ENCODE measurements at places on chromosomes 4 and X.

GRCh38 chr4:148539387-148539786 lies 97.2 kb upstream of the NR3C2 start:
- H3K4me1 ChIP-seq, result peaks cover 2% of the 10 kb centered on the region
- H3K27ac ChIP-seq, result no peak overlapping the region
- no peaks in the 10 kb centered on the region for H3K36me3 ChIP-seq
- no peak overlapping the region for H3K4me3 ChIP-seq
- no peaks in the 10 kb centered on the region for H3K27me3 ChIP-seq

DNA sequence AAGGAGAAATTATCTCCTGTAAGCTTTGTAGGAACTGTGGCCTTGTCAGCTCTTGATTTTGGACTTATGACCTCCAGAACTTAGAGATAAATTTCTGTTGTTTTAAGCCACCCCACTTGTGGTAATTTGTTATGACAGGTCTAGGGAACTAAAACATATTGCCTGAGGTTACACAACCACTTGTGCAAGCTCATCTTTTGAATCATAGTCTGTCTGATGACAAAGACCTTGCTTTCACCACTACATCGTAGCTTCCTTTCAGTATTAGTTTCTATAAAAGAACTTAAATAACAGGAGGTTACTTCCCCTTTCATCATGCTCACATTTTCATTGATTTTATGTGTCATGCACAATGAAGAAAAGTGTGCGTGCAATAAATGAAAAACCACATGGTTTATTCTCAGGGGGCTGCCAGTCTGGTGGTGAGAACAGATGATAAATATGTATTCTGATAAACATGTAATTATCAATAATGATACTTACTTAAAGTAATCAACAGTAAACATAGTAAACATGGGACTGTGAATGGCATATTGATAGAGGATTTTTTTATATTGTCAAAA lies 690.0 kb upstream of the HS3ST1 start:
- H3K27ac ChIP-seq, result no peak overlapping the region
- H3K27me3 ChIP-seq, result no peaks in the 10 kb centered on the region
- no peaks in the 10 kb centered on the region for H3K4me1 ChIP-seq
- DNase-seq, result no peak

DNA sequence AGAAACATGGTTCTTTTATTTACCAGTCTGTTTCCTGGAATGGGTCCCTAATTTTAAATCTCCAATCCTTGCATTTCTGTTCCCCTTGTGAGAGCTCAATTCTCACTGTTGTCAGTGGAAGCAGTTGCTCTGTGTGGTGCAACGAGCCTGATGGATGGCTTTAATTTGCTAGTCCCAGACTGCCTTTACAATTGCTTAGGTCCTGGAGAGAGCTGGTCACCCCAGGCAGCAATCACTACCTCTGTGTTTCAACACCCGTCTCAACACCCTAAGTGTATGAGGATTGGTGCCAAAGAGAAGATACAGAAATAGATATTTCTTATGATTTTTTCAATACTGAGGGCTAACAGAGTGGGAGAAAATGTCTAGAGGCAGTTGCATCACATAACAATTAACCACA lies 873.8 kb downstream of the GLUD2 start:
- no peaks in the 10 kb centered on the region for H3K27me3 ChIP-seq
- no peak for DNase-seq
- no peak overlapping the region for H3K27ac ChIP-seq
- H3K4me3 ChIP-seq, result no peak overlapping the region
- no peaks in the 10 kb centered on the region for H3K36me3 ChIP-seq

DNA sequence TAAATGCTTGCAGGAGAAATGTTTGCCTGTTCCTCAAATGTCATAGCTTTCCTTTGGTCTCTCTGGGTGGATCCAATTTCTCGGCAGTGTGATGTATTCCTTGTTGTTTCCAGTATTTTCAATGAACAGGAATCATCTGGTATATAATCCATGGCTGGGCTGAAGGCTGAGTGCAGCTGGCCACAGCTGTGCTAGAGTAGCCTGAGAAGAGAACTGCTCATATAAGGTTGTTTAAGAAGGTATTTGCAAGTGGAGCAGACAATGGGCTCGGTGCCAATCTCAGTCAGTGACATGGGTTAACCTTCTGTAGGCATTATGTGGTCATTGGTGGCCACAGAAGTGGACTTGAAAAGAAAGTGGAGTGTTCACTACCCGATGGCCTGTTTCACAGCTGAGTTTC lies 390.3 kb downstream of the SPRY1 start:
- H3K4me3 ChIP-seq, result no peak overlapping the region
- H3K27me3 ChIP-seq, result no peaks in the 10 kb centered on the region
- DNase-seq, result no peak

DNA sequence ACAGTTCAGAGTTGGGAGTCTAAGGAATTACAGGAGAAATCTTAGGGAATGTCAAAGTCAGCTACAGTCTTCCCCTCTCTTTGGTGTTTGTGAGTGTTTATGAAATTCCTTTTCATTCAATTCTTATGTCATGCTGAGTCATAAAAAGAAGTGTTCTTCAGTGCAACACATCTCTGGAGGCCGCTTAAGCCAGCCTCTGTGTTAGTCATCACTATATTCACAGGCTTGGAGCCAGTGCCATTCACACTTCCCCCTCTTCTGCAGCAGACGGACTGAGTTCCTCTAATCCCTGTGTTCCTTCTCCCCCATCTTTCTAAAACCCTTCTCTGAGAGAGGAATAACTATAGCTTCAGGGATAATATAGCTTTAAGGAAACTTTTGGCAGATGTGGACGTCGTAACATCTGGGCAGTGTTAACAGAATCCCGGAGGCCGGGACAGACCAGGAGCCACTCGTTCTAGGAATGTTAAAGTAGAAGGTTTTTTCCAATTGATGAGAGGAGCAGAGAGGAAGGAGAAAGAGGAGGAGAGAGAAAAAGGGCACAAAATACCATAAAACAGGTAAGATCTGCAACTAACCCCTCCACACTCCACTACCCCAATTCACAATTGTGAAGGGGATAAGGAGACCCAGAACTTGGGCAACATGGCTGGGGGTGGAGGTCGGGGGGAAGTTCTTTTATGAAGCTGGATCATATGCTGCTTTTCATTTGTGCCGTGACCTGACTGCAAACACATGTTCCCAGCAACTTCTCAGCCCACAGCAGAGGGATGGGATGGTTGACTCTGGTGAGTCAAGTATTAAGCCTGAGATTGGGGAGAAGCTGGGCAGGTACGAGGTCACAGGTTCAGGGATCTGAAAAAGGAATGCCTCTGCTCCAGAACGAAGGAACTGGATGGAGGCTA lies at the start of gene SRPX2:
SRPX2 (plus strand) TSS at position 244 of the 905 bp plus-strand sequence. CDS start 2,124 bp downstream, outside the sequence.
- H3K4me1 ChIP-seq, result no peaks in the 10 kb centered on the region
- H3K36me3 ChIP-seq, result no peaks in the 10 kb centered on the region
- H3K27me3 ChIP-seq, result no peaks in the 10 kb centered on the region
- no peak within 1 kb of the TSS for H3K4me3 ChIP-seq
- H3K27ac ChIP-seq, result no peak within 1 kb of the TSS

- H3K4me3 ChIP-seq, result no peak overlapping the region
- no peaks in the 10 kb centered on the region for H3K4me1 ChIP-seq
- no peaks in the 10 kb centered on the region for H3K36me3 ChIP-seq
Measured at GRCh38 chrX:103212749-103213457, 2.0 kb upstream of the BEX4 start.

DNA sequence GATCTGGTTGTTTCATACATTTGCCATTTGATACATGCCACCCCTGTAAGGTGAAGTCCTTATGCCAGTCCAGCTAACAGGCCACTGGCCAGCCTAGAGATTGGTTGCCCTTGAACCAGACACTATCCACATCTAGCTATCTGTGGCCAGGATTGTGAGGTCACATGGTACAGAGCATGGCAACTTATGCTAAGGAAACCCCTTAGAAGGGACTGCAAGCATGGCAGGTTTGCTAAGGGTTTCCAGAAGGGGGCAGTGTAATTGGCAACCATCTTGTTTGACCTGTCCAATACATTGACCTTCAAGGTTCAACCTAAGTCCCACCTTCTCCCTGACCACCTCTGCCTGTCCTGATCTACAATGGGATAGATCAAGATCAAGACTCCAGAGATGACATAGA lies 47.5 kb downstream of the SMC1A start:
- DNase-seq, result no peak
- H3K4me3 ChIP-seq, result no peak overlapping the region
- no peaks in the 10 kb centered on the region for H3K36me3 ChIP-seq
- no peak overlapping the region for H3K27ac ChIP-seq
- no peaks in the 10 kb centered on the region for H3K4me1 ChIP-seq

GRCh38 chr4:77538144-77538543 lies 67.5 kb upstream of the CXCL13 start:
- no peaks in the 10 kb centered on the region for H3K4me1 ChIP-seq
- no peaks in the 10 kb centered on the region for H3K36me3 ChIP-seq

- no peak overlapping the region for H3K4me3 ChIP-seq
- H3K36me3 ChIP-seq, result no peaks in the 10 kb centered on the region
- no peak for DNase-seq
- H3K4me1 ChIP-seq, result no peaks in the 10 kb centered on the region
- no peaks in the 10 kb centered on the region for H3K27me3 ChIP-seq
Measured at GRCh38 chr4:2781911-2782310, 11.0 kb upstream of the SH3BP2 start.

DNA sequence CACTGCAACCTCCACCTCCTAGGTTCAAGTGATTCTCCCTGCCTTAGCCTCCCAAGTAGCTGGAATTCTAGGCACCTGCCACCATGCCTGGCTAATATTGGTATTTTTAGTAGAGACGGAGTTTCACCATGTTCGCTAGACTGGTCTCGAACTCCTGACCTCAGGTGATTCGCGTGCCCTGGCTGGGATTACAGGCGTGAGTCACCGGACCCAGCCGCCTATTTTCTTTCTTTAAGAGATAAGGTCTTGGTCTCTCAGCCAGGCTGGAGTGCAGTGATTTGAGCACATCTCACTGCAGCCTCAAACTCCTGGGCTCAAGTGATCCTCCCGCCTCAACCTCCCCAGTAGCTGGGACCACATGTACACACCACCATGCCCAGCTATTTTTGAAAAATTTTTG lies 166.5 kb downstream of the DHRSX start:
- no peak overlapping the region for H3K4me3 ChIP-seq
- H3K27me3 ChIP-seq, result no peaks in the 10 kb centered on the region
- no peaks in the 10 kb centered on the region for H3K36me3 ChIP-seq
- H3K27ac ChIP-seq, result no peak overlapping the region
- DNase-seq, result no peak

GRCh38 chr4:19266566-19266965 lies 985.1 kb upstream of the SLIT2 start:
- H3K27ac ChIP-seq, result no peak overlapping the region
- peak; percentile 44 for DNase-seq
- H3K4me3 ChIP-seq, result no peak overlapping the region
- no peaks in the 10 kb centered on the region for H3K4me1 ChIP-seq
- H3K36me3 ChIP-seq, result no peaks in the 10 kb centered on the region

GRCh38 chrX:111445485-111445884 lies 33.5 kb upstream of the DCX start:
- H3K36me3 ChIP-seq, result no peaks in the 10 kb centered on the region
- no peaks in the 10 kb centered on the region for H3K4me1 ChIP-seq
- H3K27ac ChIP-seq, result no peak overlapping the region
- H3K4me3 ChIP-seq, result no peak overlapping the region

DNA sequence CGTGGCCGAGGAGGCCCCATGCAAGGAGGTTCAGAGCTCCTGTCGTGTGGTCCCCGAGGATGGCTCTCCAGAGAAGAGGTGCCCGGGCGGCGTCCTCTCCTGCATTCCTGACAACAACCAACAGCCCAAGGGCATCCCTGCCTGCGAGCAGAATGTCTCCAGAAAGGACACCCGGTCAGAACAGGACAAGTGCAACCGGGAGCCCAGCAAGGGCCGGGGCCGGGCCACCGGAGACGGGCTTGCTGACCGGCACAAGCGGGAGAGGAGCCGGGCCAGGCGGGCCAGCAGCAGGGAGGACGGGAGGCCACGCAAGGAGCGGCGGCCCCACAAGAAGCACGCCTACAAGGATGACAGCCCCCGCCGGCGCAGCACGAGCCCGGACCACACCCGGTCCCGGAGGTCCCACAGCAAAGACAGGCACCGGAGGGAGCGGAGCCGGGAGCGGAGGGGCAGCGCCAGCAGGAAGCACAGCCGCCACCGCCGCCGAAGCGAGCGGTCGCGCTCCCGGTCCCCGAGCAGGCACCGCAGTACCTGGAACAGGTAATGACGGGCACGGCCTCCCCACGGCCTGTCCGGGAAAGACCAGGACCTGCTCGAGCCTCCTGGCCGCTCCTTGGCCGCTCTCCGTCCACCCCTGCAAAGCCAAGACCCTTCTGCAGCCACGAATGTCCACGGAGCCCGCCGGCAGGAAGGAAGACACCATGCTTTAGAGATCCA lies 9.8 kb downstream of the AKAP17A start:
- no peak for DNase-seq
- no peak overlapping the region for H3K27ac ChIP-seq
- no peak overlapping the region for H3K4me3 ChIP-seq
- H3K4me1 ChIP-seq, result no peaks in the 10 kb centered on the region
- peaks cover 14% of the 10 kb centered on the region for H3K36me3 ChIP-seq

DNA sequence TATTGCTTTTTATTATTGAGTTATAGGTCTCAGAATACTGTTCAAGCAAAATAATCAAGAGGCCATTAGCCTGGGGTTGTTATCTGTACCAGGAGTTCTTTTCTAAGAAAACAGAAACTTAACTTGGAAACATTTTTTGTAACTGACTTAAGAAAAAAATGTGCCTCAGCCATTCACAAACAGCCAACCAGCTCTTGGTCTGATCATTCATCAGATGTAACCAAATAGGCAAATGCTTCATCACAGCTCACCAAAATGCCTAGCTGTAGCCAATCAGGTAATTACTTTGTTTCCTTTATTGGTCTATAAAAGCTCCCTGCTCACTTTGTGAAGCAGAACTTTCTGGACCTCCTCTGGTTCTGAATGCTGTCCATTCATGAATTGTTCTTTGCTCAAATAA lies 387.7 kb downstream of the FAT4 start:
- DNase-seq, result no peak
- no peaks in the 10 kb centered on the region for H3K27me3 ChIP-seq
- H3K27ac ChIP-seq, result no peak overlapping the region
- H3K36me3 ChIP-seq, result no peaks in the 10 kb centered on the region

DNA sequence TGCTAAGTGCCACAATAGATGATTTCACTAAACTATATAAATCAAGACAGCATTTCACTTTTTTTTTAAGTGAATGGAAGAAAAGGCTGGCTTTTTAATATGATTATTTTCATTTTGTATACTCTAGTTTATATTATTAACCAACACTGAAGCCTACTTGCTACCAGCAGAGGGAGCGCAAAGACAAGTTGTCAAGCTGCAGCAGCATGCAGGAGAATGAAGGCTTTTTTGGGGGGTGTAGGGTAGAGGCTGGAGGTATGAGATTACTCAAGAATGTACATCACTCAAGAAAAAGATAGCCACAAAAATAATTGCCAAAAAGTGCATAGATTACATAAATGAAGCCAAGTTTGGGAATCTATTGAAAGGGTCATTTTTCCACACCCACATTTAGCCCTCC lies 519.5 kb downstream of the FGF13 start:
- no peak overlapping the region for H3K27ac ChIP-seq
- no peak overlapping the region for H3K4me3 ChIP-seq
- no peaks in the 10 kb centered on the region for H3K36me3 ChIP-seq

GRCh38 chr4:7777871-7778509 lies 161.7 kb downstream of the AFAP1 start:
- H3K27ac ChIP-seq, result no peak overlapping the region
- H3K4me3 ChIP-seq, result no peak overlapping the region
- H3K36me3 ChIP-seq, result peaks cover 15% of the 10 kb centered on the region
- no peaks in the 10 kb centered on the region for H3K27me3 ChIP-seq
- DNase-seq, result no peak
- no peaks in the 10 kb centered on the region for H3K4me1 ChIP-seq

Measured in mesendoderm (in vitro differentiated cells).